ENCODE measurements at places on chromosomes 3 and 15.

GRCh38 chr15:75195766-75196241 is 5.9 kb upstream of the C15orf39 start:
- DNase-seq, result no peak

DNA sequence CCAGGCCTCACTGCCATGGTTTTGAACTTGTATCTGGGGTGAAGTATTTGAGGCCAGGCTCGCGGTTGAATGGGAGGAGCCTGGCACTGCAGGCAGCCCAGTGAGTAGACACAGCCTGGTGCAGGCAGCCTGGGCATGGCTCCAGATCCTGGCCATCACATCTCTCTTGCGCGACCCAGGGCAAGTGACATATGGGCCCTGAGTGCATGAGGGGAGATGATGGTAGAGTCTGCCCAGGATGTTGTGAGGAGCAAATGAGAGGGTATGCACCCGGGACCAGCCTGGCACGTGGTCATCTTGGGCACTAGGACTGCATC is 103.5 kb downstream of the TBC1D2B start:
- DNase-seq, result no peak

- no peak for DNase-seq
These were observed 680 bp downstream of the GOLIM4 start for GRCh38 chr3:168094877-168095610.

DNA sequence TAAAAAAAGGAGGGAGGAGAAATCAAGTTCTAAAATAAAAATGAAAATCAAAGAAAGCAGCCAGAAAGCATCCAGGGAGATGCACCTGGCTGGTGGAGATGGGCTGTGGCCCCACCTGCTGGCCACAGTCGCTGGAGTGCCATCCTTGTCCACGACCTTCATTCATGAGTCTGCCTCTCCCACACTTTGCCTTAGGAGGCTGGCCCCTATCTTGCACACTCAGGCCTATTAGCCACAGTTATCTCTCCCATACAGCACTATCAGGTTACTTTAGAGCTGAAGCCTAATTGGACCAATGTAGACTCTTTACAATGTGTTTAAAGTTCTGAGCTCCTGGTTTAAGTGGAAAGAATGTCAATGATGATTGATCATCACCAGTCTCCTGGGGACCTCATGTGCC is 392.0 kb upstream of the RORA start:
- DNase-seq, result no peak

GRCh38 chr3:36447061-36447460 is 66.8 kb downstream of the STAC start:
- no peak for DNase-seq

DNA sequence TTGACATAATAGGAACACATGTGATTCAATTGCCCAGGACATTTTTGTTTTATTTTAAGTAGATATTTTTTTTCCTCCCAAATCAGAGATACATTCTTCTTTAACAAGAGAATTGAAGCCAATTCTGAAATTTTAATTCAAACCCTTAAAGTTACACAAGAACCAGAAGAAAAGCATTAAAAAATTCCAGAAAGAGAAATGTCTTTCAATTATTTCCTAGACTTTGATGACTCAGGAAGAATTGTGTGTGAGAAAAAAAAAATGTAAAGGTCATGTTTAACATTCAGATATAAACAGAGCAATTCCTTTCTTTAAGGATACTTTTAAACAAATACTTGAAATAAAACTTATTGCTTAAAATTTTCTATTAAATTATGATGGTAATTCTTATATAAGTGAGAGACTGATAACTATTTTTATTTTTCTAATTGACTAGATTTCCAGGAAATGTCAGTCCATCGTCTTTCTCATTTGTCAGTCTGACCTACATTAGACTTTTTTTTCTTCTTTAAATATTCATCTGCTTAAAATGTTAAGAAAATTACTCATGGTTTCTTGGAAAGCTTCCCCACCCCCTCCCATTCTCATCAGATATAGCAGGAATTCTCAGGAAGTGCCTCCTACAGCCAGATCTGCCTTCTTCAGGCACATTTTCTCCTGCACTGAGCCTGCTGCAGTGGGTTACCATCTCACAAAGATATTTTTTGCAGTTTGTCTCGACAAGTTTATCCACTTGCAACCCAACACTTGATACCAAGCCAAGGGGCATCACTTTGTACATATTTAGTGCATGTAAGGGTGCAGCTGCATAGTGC is 261.8 kb upstream of the CBLB start:
- DNase-seq, result peak; percentile 4

- DNase-seq, result no peak
These were observed 29.3 kb upstream of the TPM1 start for GRCh38 chr15:63013052-63013808.

DNA sequence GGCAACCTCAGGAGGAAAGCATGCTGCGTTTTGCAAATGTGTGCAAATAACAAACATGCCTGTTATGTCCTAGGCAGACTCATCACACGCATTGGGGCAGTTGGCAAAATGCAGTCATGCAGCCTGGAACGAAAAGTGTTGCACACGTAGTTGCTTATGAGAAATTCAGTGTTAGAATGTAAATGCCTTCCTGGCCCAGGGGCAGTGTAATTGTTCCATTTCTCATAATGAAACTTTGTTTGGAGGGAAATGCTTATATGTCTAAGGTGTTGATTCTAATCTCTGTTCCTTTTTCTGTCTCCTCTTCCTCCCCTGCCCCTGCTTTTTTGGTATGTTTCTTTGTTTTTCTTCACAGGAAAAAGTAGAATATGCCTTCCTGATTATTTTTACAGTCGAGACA is 156.0 kb downstream of the CACNA1D start:
- DNase-seq, result no peak

GRCh38 chr3:122268257-122269024 is 56.6 kb upstream of the CSTA start:
- no peak for DNase-seq

DNA sequence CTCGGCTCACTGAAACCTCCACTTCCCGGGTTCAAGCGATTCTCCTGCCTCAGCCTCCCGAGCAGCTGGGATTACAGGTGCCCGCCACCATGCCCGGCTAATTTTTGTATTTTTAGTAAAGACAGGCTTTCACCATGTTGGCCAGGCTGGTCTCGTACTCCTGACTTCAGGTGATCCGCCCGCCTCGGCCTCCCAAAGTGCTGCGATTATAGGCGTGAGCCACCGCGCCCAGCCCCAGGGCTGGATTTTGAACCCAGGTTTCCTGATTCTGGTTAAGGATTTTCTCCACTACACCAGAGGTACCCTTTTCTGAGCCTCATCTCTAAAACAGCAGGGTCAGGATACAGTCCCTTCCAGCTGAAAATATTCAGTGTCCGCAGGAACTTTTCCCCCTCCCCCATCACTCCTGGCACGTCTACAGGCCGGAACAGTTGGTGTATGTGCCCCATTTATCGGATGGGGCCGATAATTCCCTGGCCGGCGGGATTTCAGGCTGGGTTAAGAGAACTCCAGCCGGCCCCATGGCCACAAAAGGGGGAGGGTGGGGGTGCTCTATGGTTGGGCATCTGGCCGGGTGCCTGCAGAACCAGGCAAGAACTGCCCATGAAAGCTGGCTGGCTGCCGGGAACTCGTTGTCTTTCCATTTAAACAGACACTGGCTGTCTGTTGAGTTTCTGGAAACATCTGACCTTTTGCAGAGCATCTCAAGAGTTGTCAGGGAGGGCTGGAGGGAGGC is 26.8 kb upstream of the SEMA4B start:
- no peak for DNase-seq

DNA sequence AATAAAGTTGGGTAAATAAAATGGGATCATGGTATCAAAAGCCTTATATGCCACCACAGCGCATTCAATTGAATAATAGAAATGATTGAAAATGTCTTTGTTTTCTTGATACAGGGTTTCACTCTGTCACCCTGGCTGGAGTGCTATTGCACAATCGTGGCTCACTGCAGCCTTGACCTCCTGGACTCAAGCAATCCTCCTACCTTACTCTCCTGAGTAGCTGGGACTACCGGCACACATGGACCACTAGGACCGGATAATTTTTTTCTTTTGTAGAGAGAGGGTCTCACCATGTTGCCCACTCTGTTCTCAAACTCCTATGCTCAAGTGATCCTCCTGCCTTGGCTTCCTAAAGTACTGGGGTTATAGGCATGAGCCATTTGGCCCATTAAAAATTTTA is 33.8 kb upstream of the BBX start:
- no peak for DNase-seq

Measured in CD4-positive, alpha-beta T cell treated with Interleukin-15 for 4 hours (primary cell).